ENCODE measurements at places on chromosomes 3 and 15.

DNA sequence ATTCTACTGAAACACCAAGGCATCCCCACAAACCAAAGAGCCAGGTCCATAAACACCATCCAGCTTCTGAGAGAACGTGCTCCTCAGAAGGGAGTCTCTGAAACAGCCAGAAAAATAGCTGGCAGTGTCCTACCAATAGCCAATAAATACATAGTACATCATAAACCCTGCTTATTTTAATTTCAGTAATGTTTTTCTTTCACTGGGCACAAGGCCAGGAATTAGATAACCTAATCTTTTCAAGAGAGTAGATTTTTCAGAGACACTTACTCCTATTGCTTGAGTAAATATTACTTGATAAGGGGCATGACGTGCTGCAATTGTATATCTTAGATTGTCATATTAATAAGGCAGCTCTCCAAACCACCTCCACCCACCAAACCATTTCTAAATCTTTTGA, 22.7 kb downstream of the GADL1 start:
- no peak for DNase-seq

- DNase-seq = no peak
These were observed 345.1 kb downstream of the RORA start for GRCh38 chr15:60883691-60884640.

DNA sequence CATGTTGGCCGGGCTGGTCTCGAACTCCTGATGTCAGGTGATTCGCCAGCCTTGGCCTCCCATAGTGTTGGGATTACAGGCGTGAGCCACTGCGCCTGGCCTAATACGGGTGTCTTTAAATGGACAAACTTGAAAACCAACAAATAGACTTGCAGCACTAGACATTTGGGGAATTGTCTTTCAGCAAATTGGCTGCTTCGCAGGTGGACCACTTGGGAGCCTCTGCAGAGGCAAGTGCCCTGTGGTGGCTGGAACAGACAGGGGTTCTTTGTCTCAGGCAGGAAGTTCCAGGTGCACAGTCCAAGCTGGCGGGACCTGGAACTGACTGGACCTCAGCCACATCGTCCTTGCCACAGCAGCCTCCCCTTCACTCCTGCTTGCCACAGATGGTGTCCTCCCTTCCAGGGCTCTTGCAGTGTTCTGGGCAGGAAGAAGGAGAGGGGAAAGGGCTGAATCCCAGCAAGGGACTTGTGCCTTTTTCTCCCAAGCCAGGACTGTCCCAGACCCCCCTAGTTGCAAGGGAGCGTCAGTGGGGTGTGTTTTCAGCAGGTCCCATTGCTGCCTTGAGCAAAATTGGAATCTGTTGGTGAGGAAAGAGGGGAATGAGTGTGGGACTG, 94.3 kb downstream of the TBC1D2B start:
- no peak for DNase-seq

- no peak for DNase-seq
These were observed 151.4 kb downstream of the WNT7A start for GRCh38 chr3:13728487-13728886.

DNA sequence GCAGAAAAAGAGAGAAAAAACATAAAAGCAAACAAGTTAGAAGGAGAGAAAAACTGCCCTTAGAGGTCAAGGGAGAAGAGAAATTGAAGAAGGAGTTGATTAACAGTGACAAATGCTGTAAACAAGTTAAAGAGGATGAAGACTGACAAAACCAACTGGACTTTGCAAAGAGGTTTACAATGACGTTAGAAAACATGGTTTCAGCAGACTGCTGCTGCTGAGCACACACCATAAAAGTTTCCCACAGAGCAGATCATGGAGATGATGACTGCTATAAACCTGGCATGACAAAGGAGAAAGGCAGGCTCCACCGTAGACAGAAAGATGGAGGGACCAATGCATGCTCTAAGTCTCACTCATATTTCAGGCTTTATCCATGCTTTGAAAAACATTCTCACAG, 78.7 kb downstream of the POLQ start:
- DNase-seq = no peak

GRCh38 chr3:193637831-193638230, 44.8 kb downstream of the OPA1 start:
- DNase-seq = no peak

DNA sequence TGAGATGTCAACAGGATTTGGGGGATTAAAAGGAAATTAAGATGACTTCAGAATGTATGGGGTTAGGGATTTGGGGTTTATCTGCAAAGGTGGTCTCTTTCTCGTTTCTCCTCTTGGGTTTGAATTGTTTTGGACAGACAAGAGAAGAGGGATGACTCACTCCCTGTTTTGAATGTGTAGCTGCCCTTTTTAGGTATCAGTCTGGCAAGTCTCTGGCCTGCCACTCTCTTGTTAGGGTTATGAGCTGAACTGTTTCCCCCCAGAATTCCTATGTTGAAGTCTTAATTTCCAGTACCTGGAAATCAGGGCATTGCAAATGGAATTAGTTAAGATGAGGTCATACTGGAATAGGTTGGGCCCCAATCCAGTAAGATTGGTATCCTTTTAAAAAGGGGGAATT, 291.7 kb downstream of the MEX3B start:
- no peak for DNase-seq

GRCh38 chr15:48324949-48325348, 6.3 kb upstream of the DUT start:
- no peak for DNase-seq

Measured in activated CD4-positive, alpha-beta T cell treated with anti-CD3 and anti-CD28 coated beads, Interleukin-2, amount 50 U/mL, for 24 hours (primary cell).